ENCODE measurements at places on chromosomes 6 and 20. TPM values are rescaled to one million over a fixed set of nuclear protein-coding genes. Genes with fewer than 3 reads are reported as not detected.

GRCh38 chr6:157941101-157941863, 40.4 kb upstream of the SYNJ2 start:
- peaks cover 68% of the 10 kb centered on the region for H3K36me3 ChIP-seq
- H3K4me3 ChIP-seq = no peak overlapping the region
- H3K4me1 ChIP-seq = no peaks in the 10 kb centered on the region
- DNase-seq = no peak
- no peak overlapping the region for H3K27ac ChIP-seq
- no peaks in the 10 kb centered on the region for H3K27me3 ChIP-seq

- H3K4me3 ChIP-seq = no peak overlapping the region
- DNase-seq = no peak
- no peaks in the 10 kb centered on the region for H3K4me1 ChIP-seq
- no peaks in the 10 kb centered on the region for H3K27me3 ChIP-seq
- no peaks in the 10 kb centered on the region for H3K36me3 ChIP-seq
Observed at GRCh38 chr6:84042603-84043002, 9.0 kb downstream of the MRAP2 start.

DNA sequence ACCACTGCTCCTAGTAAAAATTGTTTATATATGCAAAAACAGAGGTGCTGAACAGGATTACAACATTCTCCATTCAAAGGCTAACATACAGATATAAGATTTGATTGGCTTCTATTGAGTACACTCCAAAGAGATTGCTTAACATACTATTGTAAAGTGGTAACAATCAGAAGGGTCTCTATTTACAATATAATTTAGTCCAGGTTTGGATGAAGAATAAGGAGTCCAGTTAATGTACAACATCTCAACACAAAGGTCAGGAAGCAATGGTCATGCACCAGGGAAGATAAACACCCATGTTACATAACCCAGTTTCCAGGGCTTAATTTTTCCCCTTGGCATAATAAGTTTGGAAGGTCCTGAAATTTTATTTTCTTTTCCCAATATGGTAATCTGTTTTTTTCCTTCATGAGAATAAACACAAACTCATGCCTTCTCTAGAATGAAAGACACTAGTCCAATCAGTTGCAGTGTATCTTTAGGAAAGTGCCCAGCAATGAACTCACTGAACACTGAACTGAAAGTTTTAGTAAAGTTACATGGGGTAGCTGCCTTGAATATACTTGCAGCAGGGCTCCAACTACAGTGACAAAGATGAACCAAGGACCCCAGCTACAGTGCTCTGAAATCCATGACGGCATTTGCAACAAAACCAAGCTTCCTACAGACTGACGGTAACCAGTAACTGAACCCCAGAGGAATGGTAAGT, 255.3 kb upstream of the GJE1 start:
- H3K4me1 ChIP-seq = no peaks in the 10 kb centered on the region
- H3K27ac ChIP-seq = no peak overlapping the region
- H3K4me3 ChIP-seq = no peak overlapping the region
- no peaks in the 10 kb centered on the region for H3K36me3 ChIP-seq

GRCh38 chr6:126302191-126302590, 37.7 kb upstream of the CENPW start:
- no peak for DNase-seq
- no peaks in the 10 kb centered on the region for H3K36me3 ChIP-seq
- no peaks in the 10 kb centered on the region for H3K4me1 ChIP-seq

DNA sequence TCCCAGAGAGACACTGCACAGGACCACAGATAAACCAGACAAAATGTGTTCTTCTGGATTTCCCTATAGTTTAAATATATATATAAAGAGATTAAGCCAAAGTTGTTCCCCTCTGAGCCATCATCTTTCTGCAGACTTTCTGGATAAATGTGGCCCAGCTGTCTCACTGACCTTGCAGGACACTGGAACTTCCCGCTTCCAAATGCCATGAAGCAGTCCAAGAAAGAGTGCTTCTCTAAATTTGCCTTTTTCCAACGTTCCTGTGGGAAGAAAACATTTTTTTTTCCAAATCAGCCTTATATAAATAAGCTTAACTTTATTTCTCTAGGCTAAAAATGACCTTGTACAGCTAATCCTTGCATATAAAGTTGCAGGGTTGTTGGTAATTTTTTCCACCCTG, 65.7 kb downstream of the CYP39A1 start:
- peak; percentile 57 for DNase-seq
- no peak overlapping the region for H3K27ac ChIP-seq
- H3K4me1 ChIP-seq = peaks cover 17% of the 10 kb centered on the region
- H3K27me3 ChIP-seq = no peaks in the 10 kb centered on the region
- H3K36me3 ChIP-seq = no peaks in the 10 kb centered on the region

DNA sequence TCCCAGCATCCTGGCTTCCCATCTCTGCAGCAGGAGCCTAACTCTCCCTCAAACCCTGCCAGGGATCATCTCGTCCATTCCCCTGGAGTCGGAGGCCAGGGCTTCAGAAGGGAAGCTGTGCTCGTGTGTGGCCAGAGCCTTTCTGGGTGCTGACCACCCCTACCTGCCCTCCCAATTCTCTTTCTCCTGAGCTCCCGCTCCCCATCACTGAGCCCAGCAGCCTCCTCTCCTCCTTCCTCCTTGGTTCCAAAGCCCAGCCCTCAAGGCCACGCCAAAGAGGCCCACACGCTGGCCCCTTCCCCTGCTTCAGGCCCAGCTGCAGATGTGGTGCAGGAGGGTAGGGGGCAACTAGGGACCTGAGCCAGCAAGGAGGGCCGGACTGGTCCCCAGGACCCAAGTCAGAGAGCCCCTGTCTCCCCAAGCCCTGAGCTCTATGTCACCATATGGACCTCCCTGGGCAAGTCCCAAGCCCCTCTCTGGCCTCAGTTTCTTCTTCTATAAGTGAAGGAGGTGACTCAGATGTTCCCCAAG, 1.3 kb downstream of the FAM83C start:
- no peaks in the 10 kb centered on the region for H3K27me3 ChIP-seq
- no peak for DNase-seq
- H3K36me3 ChIP-seq = no peaks in the 10 kb centered on the region
- H3K4me3 ChIP-seq = no peak overlapping the region
- H3K27ac ChIP-seq = no peak overlapping the region
- no peaks in the 10 kb centered on the region for H3K4me1 ChIP-seq

DNA sequence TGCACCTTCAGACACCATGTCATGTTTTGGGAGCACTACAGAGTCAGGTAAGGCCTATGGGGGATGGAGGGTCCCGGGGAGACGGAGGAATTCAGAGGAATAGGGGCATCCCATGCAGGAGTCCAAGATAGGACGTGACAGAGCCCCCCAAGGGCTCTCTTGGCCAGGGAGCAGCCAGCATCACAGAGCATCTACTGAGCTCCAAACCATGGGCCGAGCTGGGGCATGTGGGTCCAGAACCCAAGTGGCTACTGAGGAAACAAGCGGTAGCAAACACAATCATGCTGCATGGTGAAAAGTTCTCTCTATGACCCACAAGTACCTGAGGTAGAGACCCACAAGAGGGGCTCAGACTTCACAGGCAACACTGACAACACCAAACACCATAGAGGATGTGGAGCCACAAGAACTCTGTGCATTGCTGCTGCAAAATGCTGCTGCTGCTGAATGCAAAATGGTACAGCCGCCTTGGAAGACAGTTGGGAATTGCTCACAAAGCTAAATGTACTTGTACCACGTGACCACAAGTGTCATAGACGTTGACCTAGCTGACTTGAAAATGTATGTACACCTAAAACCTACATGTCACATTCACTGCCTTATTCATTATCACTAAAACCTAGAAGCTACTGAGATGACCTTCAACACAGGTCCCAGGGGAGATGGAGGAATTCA, 33.4 kb upstream of the MAS1L start:
- H3K36me3 ChIP-seq = no peaks in the 10 kb centered on the region
- H3K4me3 ChIP-seq = no peak overlapping the region
- no peak overlapping the region for H3K27ac ChIP-seq

DNA sequence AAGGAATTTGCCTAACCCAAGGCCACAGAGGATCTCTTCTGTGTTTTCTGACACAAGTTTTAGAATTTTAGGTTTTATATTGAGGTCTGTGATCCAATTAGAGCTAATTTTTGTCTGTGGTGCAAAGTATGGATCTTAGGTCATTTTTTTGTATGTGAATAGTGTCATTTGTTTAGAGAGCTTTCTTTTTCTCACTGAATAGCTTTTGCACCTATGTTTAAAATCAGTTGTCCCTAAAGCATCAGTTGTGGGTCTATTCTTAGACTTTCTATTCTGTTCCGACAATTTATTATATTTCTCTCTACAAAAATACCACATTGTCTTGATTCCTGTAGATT, 341 bp upstream of the MCM9 start:
- H3K27me3 ChIP-seq = no peaks in the 10 kb centered on the region
- H3K36me3 ChIP-seq = peaks cover 11% of the 10 kb centered on the region
- H3K27ac ChIP-seq = peak overlapping the region; percentile 97

DNA sequence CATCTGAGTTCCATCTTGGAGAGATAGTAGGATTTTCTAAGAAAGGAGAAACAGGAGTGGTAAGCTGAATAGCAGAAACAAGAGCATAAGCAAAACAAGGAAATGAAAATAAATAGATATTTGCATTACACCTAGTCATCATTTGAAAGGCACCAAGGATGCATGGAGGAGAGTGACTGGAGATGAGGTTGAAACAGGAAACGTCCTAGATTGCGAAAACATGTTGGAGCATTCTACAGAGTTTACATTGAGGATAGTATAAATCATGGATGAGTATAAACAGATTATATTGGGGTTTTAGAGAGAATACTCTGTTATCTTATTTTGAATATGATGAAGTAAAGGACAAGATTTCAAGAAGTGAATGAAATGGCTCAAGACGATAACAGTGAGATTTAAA, 507.3 kb downstream of the EYS start:
- H3K27ac ChIP-seq = no peak overlapping the region
- no peaks in the 10 kb centered on the region for H3K36me3 ChIP-seq
- H3K4me3 ChIP-seq = no peak overlapping the region

- no peaks in the 10 kb centered on the region for H3K36me3 ChIP-seq
- H3K4me3 ChIP-seq = no peak overlapping the region
- H3K27me3 ChIP-seq = no peaks in the 10 kb centered on the region
- no peaks in the 10 kb centered on the region for H3K4me1 ChIP-seq
- no peak for DNase-seq
Observed at GRCh38 chr6:91970700-91971099, 1383.8 kb upstream of the MAP3K7 start.

GRCh38 chr6:113884011-113884410, 26.9 kb downstream of the MARCKS start:
- H3K27me3 ChIP-seq = no peaks in the 10 kb centered on the region
- no peak overlapping the region for H3K4me3 ChIP-seq
- no peak for DNase-seq
- H3K27ac ChIP-seq = no peak overlapping the region
- peaks cover 24% of the 10 kb centered on the region for H3K4me1 ChIP-seq

- no peaks in the 10 kb centered on the region for H3K36me3 ChIP-seq
- peaks cover 21% of the 10 kb centered on the region for H3K4me1 ChIP-seq
- no peak for DNase-seq
- H3K4me3 ChIP-seq = no peak overlapping the region
- no peaks in the 10 kb centered on the region for H3K27me3 ChIP-seq
Observed at GRCh38 chr6:105608711-105609374, 206.0 kb upstream of the PREP start.

The GABRR2 gene
- polyA plus RNA-seq = 0.15 TPM

The RFX6 gene
- polyA plus RNA-seq = 2.3 TPM

The TAAR9 gene
- polyA plus RNA-seq = not detected

The LY86 gene
- 3.6 TPM for polyA plus RNA-seq

The TMEM181 gene
- 13.3 TPM for polyA plus RNA-seq

Measured in stomach (tissue), 19 donors.